ENCODE measurements at places on chromosomes 16 and 17.

DNA sequence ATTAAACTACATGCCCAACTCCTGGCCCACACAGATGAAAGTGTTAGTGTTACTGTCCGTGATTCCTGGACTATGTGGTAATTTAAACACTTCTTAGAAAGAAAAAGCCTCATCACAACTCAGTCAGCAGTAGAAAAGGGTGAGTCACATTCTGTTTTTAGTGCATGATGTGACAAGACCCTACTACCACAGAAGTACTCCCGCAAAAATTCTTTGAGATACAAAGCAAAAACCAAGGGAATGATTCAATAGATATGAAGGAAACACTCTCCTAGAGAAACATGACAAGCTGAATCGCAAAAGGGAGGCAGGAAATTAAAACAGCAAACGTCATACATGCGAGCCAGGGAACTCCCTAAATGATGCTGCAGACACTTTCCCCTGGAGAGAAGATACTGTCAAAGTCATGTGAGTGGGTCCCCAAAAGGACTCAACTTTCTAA lies 14.4 kb downstream of the SNN start:
- DNase-seq, result no peak

DNA sequence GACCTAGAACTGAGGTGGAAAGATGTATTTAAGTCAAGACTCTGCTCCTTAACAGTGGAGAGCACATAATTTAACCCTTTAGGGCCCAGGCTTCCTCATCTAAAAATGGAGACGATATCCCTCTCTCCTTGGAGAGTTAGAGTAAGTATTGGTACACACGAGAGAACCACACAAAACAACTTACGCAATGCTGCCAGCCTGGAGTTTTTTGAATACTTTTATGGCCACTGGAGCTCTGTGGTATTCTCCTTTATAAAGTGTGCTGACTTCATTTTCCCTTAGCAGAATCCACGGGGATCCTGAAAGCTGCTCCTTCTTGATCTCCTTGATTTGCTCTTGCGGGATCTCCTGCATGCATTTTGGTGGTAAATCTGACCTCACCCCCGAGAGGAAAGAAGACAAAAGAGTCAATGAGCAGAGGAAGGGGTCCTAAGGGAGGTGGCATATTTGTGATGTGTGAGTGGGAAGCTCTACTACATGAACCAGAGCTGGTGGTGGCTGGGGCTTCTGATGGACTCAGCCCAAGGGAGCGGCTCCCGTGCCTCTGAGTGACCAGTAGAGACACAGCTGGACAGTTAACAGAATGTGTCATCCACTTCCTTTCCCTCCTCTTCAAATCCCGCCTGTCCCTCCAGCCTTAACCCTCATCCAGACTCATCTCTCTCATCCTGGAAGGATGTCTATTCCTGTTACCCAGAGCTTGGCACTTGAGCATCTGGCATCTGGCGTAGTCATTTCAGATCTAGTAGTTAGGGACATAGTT lies 9.4 kb downstream of the MLKL start:
- no peak for DNase-seq

- no peak for DNase-seq
Measured at GRCh38 chr16:5059386-5060072, 6.2 kb downstream of the C16orf89 start.

DNA sequence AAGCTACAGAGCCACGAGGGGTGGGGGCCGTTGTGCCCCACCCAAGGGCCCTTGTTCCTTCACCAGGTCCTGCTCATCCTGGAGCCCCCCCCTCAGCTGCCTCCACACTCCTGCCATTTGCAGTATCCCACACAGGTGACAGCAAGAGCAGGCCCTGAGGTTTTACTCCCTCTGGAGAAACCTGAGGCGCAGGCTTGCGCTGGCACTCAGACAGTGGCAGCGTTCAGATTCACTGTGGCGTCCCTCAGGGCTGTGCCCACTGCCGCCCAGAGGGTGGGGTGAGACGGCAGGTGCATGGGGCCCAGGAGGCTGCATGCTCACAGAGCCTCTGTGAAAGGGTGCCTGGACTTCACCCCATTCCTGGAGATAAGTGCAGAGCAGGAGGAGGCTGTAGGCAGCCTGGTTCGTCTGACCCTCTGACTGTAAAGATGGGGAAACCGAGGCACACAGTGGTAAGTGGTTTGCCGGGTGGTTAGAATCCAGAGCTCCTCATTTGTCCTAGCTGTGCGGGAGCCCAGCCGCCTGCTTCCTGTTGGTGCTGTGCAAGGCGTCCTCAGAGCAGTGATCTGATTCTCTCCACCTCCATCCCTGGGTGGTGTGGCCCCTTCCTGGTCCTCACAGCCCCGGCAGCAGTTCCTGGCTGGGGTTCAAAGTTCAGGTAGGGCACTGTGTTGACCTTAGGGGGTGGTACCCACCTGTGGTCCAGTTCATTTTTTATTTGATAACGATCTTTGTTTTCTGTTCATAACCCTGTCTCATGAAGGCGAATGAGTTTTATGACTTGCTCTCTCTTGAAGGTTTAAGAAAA lies 1.6 kb downstream of the SPIRE2 start:
- DNase-seq, result no peak

DNA sequence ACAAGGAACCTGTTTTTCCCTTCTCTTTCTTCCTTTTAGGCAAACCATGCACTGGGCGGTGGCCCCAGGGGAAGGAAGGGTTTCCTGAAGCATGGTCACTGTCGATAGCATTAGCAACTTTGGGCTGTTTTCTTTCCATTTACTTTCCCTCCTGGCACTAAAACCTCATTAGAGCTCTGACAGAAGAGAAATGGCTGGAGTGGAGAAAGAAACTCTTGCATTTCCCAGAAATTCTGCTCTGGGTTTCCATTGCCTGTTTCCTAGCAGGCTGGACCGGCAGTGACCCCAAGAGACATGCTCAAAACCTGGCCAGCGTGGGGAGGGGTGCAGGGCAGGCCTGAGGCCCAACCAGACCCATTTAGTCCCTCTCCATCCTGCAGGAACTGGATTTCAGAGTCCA lies 230.7 kb upstream of the CCL2 start:
- DNase-seq, result no peak

DNA sequence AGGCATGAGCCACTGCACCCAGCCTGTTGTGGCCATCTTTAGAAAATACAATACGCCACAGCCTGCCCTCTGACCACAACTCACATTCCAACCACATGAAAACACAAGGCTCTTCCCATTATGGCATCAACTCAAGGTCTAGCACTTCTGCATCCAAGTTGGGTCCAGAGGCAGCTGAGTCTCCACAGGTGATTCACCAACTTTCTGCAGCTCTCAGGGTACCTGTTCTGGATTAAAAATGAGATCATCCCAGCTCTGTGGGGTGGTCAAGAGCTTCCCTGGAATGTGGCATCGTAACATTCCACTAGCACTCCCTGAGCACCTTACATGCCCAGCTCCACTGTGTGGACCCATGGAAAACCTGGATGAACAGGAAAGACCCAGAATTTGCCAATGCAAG lies 9.9 kb upstream of the GUCY2D start:
- DNase-seq, result no peak

GRCh38 chr16:28901862-28902261 lies 23.2 kb downstream of the RABEP2 start:
- DNase-seq, result no peak

- DNase-seq, result no peak
Measured at GRCh38 chr16:89446136-89446974, 44.0 kb downstream of the ANKRD11 start.

- DNase-seq, result no peak
Measured at GRCh38 chr16:12498077-12498476, 305.6 kb downstream of the CPPED1 start.

DNA sequence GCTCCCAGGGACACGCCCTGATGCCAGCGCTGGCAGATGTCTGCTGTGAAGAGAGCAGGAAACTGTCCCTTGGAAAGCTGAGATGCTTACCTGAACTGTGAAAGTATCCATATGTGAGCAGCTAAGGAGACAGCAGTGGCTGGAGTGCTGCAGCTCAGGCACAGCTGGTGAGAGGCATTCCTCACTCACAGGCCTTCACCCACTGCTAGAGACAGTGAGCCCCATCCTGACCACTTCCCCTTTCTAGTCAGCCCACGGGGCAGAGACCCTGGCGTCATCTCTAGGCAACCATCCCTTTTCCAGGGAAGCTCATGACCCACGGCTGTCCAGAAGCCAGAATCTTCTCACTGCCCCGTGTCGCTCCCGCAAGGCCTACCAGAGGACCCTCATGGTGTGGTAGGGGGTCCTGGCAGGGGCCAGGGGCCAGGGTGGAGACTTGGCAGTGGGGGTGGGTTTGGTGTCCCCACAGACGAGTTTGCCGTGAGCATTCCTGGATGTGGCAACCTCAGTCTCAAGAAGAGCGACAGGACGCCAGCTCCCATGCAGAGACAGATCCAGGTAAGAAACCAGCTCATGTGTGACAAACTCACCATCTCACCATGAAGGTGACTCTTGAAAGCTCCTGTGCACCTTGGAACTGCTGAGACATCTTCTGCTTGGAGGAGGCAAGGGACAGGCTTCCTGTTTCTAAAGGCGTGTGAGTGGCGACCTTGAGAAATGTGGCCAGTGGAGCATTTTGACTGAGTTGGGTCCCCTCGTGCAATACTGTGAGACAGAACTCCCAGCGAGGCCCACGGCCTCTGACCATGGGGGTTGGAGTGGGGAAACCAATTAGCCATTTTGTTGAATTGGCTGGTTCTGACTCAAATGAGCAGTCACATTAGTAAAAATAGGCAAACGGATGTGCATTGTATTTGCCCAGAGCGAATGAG lies at the start of gene SCIMP:
Gene SCIMP (minus strand): TSS at position 216 of the 932 bp plus-strand sequence. CDS start 105 bp downstream, at position 111.
- peak; percentile 32 for DNase-seq

GRCh38 chr16:67258161-67258835 lies 9.5 kb downstream of the SLC9A5 start:
- DNase-seq, result no peak
